AG09309 (cell line): ENCODE measurements at places on chromosomes 12 and 14.

- no peak for DNase-seq
These were observed 3.9 kb downstream of the KRT79 start for GRCh38 chr12:52829986-52830770.

DNA sequence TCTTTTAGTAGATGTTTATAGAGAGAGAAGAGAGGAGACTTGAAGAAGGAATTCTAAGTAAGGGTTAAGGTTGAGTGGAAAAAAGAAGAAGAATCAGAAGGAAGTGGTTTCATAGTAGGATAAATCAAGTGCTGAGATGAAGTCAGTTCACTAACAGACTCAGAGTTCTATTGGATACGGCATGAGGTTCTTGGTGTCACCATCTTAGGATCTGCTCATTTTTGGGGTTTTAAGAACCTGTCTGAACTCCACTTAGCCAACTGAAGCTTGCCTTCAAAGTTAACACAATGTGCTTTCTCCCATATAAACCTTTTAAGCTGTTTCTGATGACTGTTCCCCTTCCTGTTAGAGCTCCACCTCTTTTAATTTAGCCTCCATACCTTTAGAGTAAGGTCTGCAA lies 152.6 kb downstream of the PRKCH start:
- DNase-seq, result no peak

GRCh38 chr14:68386950-68387779 lies 405.7 kb downstream of the ZFP36L1 start:
- no peak for DNase-seq

- no peak for DNase-seq
These were observed 119.3 kb downstream of the DAD1 start for GRCh38 chr14:22469538-22470303.

DNA sequence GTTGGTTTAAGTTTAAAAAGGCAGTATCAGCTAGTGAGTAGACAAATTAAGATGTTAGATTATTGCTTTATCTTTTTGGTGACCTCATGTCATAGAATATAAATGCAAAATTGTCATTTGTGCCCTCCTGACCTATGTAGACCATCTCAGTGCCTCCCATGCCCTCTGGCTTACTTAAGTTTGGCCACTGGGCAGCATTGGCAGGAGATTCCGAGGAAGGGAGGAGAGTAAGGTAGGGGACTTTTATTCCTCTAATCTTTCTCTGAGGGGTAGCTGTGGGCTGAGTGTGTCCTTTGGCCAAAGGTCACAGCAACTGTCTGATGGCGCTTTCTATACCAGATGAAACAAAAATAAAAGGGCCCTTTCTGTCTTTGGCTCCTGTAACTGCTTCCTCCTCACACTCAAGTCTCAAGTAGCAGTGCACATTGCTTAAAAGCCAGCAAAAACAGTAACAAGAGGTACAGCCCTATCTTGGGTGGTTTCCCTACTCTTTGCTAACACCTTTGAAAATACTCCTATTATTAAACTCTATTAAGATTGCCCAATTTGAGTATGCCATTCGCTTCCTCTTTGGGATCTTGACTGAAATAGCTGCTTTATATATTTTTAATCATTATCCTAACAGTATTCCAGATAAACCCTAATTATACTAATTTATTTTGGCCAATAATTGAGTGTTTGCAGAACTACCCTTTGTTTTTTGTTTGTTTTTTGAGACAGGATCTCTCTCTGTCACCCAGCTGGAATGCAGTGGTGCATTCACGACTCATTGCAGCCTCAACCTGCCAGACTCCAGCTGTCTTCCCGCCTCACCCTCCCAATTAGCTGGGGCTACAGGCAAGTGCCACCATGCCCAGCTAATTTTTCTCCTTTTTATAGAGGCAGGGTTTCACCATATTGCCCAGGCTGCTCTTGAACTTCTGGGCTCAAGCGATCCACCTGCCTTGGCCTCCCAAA lies 56.5 kb upstream of the KCNH3 start:
- DNase-seq, result no peak

GRCh38 chr14:32077081-32078022 lies at the start of gene ARHGAP5:
ARHGAP5 (plus strand) TSS chr14:32077304; CDS start chr14:32090670, 13,366 bp downstream.
- DNase-seq, result no peak

DNA sequence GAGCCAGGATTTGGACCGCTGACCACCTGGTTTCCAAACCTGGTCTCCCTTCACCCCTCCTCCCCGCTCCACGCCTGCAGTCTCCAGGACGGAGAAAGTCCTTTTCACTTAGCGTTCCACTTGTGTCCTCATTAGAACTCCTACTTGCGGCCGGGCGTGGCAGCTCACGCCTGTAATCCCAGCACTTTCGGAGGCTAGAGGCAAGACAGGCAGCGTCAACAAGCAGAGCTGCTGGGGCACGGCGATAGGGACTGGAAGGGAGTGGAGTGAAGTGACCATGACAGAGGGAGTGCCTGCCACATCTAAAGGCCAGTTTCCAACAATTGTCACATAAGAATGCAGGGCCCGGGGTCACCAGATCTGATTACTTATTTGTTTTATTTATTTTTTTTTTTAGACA lies 132.5 kb upstream of the NCOR2 start:
- DNase-seq, result no peak

DNA sequence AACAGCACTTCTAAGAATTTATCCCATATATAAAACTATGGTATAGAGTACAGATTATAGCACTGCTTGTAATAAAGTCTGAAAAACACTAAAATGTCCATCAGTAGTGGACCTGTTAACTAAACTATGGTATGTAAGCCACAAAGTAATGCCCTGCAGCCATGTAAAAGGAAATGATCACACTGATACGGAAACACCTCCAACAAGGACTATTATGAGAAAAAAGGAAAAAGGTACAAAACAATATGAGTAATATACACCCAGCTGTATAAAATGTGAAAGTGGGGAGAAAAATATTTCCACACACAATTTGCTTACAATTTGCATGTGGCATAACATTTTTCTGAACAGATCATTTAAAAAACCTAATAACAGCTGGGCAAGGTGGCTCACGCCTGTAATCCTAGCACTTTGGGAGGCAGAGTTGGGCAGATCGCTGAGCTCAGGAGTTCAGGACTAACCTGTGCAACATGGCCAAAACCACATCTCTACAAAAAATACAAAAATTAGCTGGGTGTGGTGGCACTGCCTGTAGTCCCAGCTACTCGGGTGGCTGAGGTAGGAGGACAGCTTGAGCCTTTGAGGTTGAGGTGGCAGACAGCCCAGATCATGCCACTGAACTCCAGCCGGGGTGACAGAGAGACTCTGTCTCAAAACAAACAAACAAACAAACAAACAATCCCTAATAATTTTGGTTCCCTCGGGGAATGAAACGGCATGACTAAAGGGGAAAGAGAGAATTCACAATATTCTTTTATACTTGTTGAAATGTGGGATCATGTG lies 250.5 kb downstream of the MED13L start:
- no peak for DNase-seq

GRCh38 chr12:122395319-122395718 lies 27.1 kb downstream of the CLIP1 start:
- peak; percentile 31 for DNase-seq

DNA sequence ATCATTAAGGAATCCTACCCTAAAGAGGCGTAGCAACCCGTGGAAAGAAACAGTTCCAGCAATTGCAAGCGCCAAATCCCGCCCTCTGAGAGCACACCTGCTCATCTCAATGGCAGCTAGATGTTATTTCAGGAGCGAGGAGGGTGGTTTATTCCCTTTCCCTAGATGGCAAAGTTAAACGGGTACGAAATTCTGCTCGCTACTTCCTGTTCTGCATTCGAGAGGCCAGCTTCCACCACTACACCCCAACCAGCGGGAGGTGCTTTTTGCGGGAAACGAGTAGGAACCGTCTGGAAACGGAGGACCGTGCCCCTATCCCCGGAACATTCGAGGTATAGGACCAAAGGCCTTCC lies 536 bp downstream of the VPS29 start:
- DNase-seq, result peak; percentile 4

DNA sequence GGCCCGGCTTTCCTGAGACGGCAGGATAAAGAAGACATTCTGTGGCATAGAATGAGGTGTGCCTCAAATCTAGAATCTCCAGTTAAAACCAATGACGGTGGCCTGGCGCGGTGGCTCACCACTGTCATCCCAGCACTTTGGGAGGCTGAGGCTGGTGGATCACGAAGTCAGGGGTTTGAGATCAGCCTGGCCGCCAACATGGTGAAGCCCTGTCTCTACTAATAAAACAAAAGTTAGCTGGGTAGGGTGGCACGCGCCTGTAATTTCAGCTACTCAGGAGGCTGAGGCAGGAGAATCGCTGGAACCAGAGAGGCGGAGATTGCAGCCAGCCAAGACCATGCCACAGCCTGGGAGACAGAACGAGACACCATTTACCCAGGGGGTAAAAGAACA lies 193.6 kb downstream of the ALG10 start:
- no peak for DNase-seq

- DNase-seq, result no peak
These were observed 52.1 kb downstream of the LRCOL1 start for GRCh38 chr12:132558042-132558856.

DNA sequence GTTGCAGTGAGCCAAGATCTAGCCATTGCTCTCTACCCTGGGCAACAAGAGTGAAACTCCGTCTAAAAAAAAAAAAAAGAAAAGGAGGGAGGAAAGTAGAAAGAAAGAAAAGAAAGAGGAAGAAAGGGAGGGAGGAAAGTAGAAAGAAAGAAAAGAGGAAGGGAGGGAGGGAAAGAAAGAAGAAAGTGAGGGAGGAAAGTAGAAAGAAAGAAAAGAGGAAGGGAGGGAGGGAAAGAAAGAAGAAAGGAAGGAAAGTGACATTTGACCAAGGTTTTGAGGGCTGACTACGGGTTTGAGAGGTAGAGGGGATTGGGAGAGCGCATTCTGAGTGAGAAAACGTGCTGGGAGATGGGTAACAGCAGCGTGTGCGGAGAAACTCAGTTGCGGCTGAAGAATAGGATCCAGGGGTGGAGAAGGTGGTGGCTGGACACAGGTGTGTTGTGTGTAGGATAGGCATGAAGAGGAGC lies 521 bp upstream of the PAPLN start:
- DNase-seq, result no peak

DNA sequence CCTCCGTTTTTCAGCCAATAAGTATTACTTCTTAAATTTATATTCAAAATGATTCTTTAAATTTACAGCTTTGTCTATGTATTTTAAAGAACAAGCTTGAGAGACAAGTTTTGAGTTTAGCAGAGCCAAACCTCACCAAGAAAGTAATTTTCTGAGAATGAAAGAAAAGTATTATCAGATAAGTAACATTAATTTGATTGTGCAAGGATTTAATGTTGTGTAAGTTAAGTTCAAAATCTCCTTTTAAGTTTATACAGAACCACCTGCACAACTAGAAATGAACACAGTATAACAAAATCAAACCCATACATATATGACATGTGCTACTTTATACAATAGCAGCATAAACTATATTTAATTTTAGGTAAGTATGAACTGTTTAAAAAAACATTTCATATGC lies 63.5 kb downstream of the SYT10 start:
- no peak for DNase-seq

GRCh38 chr14:50425816-50426215 lies 29.1 kb upstream of the CDKL1 start:
- DNase-seq, result peak; percentile 53

- DNase-seq, result peak; percentile 62
These were observed 121.1 kb downstream of the ANO6 start for GRCh38 chr12:45336762-45337596.
